ENCODE measurements at places on chromosomes 4 and X. TPM values are rescaled to one million over a fixed set of nuclear protein-coding genes. Genes with fewer than 3 reads are reported as not detected.

GRCh38 chr4:185244763-185245162 lies 35.4 kb downstream of the SNX25 start:
- no peak overlapping the region for H3K27ac ChIP-seq
- no peaks in the 10 kb centered on the region for H3K27me3 ChIP-seq
- no peaks in the 10 kb centered on the region for H3K4me1 ChIP-seq
- H3K36me3 ChIP-seq: no peaks in the 10 kb centered on the region

DNA sequence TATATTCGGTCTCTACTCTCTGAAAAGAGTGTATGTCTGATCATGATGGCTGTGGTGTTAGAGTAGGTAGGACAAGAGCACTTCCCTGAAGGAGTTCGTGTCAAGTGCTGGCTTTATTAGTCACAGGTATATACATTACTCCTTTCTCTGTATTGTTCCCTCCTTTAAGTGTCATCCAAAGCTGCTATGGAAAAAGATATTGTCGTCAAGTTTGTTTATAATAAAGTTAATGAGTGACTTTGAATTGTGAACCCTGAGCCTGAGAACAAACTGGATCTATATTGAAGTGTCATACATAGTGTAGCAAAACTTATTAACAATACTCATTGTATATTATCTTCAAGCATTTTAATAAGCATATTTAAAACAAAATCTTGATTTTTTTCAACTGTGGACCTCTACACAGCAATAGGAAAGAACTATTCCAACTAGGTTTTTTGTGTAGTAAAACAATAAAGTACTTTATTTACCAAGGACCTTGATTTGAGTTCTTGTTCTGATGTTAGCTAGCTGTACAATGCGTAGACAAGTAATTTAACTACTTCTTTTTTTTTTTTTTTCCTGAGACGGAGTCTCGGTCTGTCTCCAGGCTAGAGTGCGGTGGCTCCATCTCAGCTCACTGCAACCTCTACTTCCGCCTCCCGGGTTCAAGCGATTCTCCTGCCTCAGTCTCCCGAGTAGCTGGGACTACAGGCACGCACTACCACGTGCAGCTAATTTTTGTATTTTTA lies 177.7 kb downstream of the RAPGEF2 start:
- no peaks in the 10 kb centered on the region for H3K27me3 ChIP-seq

- no peak overlapping the region for H3K4me3 ChIP-seq
- H3K27me3 ChIP-seq: no peaks in the 10 kb centered on the region
- peak; percentile 60 for DNase-seq
Measured at GRCh38 chrX:53086464-53086863, 4.3 kb downstream of the TSPYL2 start.

- H3K4me3 ChIP-seq: no peak overlapping the region
- H3K27ac ChIP-seq: no peak overlapping the region
- DNase-seq: no peak
- no peaks in the 10 kb centered on the region for H3K36me3 ChIP-seq
- H3K4me1 ChIP-seq: no peaks in the 10 kb centered on the region
Measured at GRCh38 chr4:117545039-117545438, 459.7 kb upstream of the TRAM1L1 start.

- no peak overlapping the region for H3K4me3 ChIP-seq
- H3K27ac ChIP-seq: no peak overlapping the region
- DNase-seq: no peak
- H3K36me3 ChIP-seq: no peaks in the 10 kb centered on the region
- H3K4me1 ChIP-seq: no peaks in the 10 kb centered on the region
- H3K27me3 ChIP-seq: no peaks in the 10 kb centered on the region
Measured at GRCh38 chrX:125977851-125978250, 188.2 kb downstream of the DCAF12L2 start.

- H3K27ac ChIP-seq: no peak overlapping the region
- no peaks in the 10 kb centered on the region for H3K27me3 ChIP-seq
- no peak for DNase-seq
- no peak overlapping the region for H3K4me3 ChIP-seq
Measured at GRCh38 chrX:104419211-104419610, 146.8 kb upstream of the IL1RAPL2 start.

- no peak overlapping the region for H3K27ac ChIP-seq
- no peaks in the 10 kb centered on the region for H3K4me1 ChIP-seq
- no peaks in the 10 kb centered on the region for H3K27me3 ChIP-seq
- no peak overlapping the region for H3K4me3 ChIP-seq
- no peak for DNase-seq
- H3K36me3 ChIP-seq: no peaks in the 10 kb centered on the region
Measured at GRCh38 chr4:150794706-150795105, 212.8 kb downstream of the MAB21L2 start.

GRCh38 chr4:55122235-55122634 lies 3.2 kb downstream of the KDR start:
- peak overlapping the region; percentile 76 for H3K4me3 ChIP-seq
- no peaks in the 10 kb centered on the region for H3K27me3 ChIP-seq
- H3K4me1 ChIP-seq: peaks cover 28% of the 10 kb centered on the region
- H3K36me3 ChIP-seq: no peaks in the 10 kb centered on the region
- DNase-seq: no peak

DNA sequence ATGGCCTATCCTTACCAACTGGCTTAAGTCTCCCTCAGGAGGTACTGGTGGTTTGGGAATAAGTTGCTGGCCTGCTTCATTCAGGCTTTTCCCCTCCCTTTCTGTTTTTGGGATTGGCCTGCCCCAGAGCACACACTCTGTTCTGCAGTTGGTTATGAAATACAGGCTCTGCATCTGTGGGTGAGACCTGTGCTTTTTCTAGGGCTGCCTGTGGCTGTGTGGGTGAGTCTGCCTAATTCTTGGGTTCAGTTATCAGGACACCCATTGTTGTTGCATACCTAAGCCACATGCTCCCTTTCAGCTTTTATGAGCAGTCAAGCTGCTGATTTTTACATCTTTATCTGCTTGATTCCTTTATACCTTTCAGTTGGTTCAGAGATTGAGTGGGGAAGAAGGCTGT lies 19.0 kb upstream of the CWH43 start:
- no peaks in the 10 kb centered on the region for H3K27me3 ChIP-seq
- H3K4me3 ChIP-seq: no peak overlapping the region
- no peak for DNase-seq
- no peaks in the 10 kb centered on the region for H3K4me1 ChIP-seq
- H3K36me3 ChIP-seq: no peaks in the 10 kb centered on the region
- H3K27ac ChIP-seq: no peak overlapping the region

GRCh38 chr4:130110189-130110588 lies 1014.2 kb downstream of the C4orf33 start:
- no peaks in the 10 kb centered on the region for H3K27me3 ChIP-seq
- no peak overlapping the region for H3K4me3 ChIP-seq
- no peak overlapping the region for H3K27ac ChIP-seq
- no peaks in the 10 kb centered on the region for H3K36me3 ChIP-seq

DNA sequence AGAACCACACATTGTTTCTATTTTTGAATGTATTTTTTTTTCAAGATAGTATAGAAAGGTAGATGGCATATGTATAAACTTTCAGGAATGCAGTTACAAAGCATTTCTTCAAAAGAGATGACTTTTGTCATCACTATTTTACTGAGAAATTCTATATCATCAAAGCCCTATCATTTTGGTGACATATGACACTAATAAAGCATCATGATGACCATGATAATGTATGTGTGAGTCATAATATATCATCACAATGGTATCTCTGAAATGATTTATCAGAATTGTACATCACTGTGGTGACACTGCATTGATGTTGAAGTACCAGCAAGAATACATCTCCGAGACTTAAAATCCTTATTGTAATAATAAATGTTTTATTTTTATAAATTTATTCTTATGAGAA lies 1740.8 kb downstream of the PCDH7 start:
- H3K27ac ChIP-seq: no peak overlapping the region
- DNase-seq: no peak
- no peaks in the 10 kb centered on the region for H3K27me3 ChIP-seq
- H3K4me3 ChIP-seq: no peak overlapping the region

DNA sequence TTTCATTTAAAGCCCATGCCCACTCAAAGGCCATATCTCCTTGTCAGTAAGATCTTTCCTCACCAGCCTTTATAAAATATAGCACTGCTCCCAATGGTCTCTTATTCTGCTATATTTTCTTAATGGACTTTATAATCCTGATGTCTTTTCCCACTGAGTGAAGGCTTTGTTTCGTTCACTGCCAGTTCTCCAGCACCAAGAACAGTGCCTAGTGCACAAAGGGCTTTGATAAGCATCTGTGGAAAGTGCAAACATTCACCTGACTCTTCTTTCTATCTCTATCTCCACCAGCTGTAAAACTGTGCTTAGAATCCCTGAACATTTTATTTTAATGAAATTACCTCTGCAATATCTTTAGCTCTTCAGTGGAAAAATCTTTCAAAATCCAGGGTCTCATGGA lies 573.9 kb upstream of the MAGEB2 start:
- no peaks in the 10 kb centered on the region for H3K27me3 ChIP-seq
- H3K36me3 ChIP-seq: no peaks in the 10 kb centered on the region
- no peak overlapping the region for H3K27ac ChIP-seq
- no peak for DNase-seq
- no peaks in the 10 kb centered on the region for H3K4me1 ChIP-seq
- H3K4me3 ChIP-seq: no peak overlapping the region

DNA sequence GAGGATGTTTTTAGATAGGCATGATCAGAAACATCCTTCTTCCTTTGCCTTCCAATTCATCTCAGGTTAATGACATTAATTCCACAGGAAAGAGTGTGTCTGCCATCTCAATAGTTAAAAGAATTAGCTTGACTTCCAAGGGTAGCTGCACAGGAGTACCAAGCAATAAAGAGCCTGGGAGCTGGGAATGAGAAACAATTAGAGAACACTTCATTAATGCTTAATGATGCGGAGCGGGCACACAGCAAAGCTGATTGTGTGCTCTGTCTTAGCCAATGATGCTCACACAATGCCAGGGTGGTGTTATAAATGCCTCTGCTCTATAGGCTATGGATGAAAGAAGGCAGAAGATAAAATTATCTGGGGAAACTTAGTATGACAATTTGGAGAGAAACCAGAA lies 1052.5 kb upstream of the LCORL start:
- H3K27ac ChIP-seq: no peak overlapping the region
- H3K4me1 ChIP-seq: no peaks in the 10 kb centered on the region

DNA sequence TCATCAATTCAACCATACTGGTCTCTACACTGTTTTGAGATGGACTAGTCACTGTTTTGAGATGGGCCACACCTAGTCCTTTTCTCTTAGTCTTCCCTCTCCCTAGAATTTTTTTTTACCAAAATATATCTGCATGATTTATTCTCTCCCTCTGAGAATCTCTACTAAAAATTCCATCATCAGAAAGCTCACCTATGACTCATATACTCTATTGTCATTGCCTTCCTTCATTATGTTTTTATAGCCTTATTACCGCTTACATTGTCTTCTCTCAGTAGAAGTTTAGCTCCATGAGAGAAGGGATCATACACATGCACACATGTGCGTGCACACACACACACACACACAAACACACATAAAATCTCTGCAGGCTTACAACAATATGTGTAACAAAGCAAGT lies 303.6 kb downstream of the PCDH10 start:
- DNase-seq: no peak
- H3K4me3 ChIP-seq: no peak overlapping the region
- H3K4me1 ChIP-seq: no peaks in the 10 kb centered on the region
- H3K36me3 ChIP-seq: no peaks in the 10 kb centered on the region

DNA sequence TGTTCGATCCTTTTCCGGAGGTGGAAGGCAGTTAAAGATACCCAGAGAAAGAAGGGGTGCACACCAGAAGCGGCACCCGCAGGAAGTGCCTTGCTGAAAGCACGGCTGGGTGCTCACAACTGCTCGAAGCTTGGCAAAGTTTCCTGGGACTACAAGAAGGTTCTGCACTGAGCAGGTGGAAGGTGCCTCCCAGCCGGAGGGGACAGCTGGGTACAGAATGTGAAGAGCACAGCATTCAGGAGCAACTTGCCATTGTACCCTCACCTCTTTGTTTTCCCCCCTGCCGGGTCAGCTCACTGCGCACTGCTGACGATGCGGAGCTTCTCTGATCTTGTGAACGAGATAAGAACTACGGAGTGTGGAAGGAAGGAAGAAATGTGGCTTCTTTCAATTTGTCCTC lies 289.2 kb downstream of the FBXW7 start:
- no peaks in the 10 kb centered on the region for H3K27me3 ChIP-seq
- no peak for DNase-seq
- H3K36me3 ChIP-seq: no peaks in the 10 kb centered on the region
- H3K4me3 ChIP-seq: no peak overlapping the region

DNA sequence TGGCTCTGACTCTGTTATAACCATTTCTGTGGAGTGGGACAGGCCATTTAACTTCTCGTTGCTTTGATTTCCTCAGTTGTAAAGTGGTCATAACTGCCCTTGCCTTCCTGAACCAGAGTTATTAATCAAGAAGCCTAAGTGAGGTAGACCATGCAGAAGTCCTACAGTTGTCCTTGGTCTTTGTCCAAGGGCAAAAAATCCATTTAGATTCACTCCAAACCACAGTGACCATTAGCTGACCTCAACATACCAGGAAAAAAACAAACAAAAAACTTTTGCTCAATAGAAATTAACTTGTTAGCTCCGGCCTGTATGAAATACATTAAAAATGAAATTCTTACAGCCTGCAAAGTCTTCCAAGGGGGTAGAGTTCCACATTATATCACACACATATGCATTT lies 52.7 kb downstream of the TBC1D9 start:
- no peak for DNase-seq
- H3K27ac ChIP-seq: no peak overlapping the region
- no peaks in the 10 kb centered on the region for H3K36me3 ChIP-seq
- no peaks in the 10 kb centered on the region for H3K27me3 ChIP-seq
- no peaks in the 10 kb centered on the region for H3K4me1 ChIP-seq

- no peaks in the 10 kb centered on the region for H3K36me3 ChIP-seq
- H3K4me1 ChIP-seq: peaks cover 7% of the 10 kb centered on the region
- no peak overlapping the region for H3K4me3 ChIP-seq
- H3K27me3 ChIP-seq: no peaks in the 10 kb centered on the region
Measured at GRCh38 chr4:26884486-26884988, 23.9 kb downstream of the STIM2 start.

- no peak overlapping the region for H3K4me3 ChIP-seq
- peaks cover 6% of the 10 kb centered on the region for H3K4me1 ChIP-seq
- H3K36me3 ChIP-seq: no peaks in the 10 kb centered on the region
- no peak overlapping the region for H3K27ac ChIP-seq
- no peak for DNase-seq
Measured at GRCh38 chr4:165738571-165738970, 134.5 kb upstream of the TLL1 start.

DNA sequence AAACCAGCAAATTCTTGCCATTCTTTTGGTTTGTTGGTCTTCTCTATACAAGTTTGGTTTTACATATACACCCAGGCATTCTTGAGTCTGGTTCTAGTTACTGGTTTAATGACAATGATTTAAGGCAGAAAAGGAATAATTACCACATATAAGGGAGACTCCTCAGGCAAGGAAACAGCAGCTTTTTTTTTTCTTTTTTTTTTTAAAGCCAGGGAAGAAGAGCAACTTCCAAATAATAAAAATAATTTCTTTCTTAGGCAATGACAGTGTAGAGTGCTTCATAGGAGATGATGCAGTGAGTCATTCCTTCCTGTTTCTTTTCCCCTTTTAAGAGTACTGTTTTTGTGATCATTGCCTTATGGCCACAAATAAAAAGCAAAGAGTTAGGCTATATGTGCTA lies 289.7 kb downstream of the DKK2 start:
- no peaks in the 10 kb centered on the region for H3K27me3 ChIP-seq
- no peaks in the 10 kb centered on the region for H3K4me1 ChIP-seq
- H3K4me3 ChIP-seq: no peak overlapping the region

GNPDA2 gene
- 11.9 TPM for total RNA-seq

NDST4 gene
- 0.07 TPM for total RNA-seq

DDIT4L gene
- 0.21 TPM for total RNA-seq

TMPRSS11D gene
- total RNA-seq: not detected

SAT1 gene
- 219 TPM for total RNA-seq

AASDH gene
- total RNA-seq: 8.6 TPM

CNGA1 gene
- not detected for total RNA-seq

SLC38A5 gene
- 1.6 TPM for total RNA-seq

SCARB2 gene
- 76.6 TPM for total RNA-seq

CTAG1B gene
- total RNA-seq: not detected

ARHGAP24 gene
- total RNA-seq: 25.8 TPM

UBA6 gene
- 16.0 TPM for total RNA-seq

HPGDS gene
- 1.9 TPM for total RNA-seq

Measured in heart right ventricle (tissue), 16 donors.